ENCODE measurements at places on chromosomes 4 and X.
A peak's percentile ranks its signal among the peaks of the same experiment; 100 is the strongest.

DNA sequence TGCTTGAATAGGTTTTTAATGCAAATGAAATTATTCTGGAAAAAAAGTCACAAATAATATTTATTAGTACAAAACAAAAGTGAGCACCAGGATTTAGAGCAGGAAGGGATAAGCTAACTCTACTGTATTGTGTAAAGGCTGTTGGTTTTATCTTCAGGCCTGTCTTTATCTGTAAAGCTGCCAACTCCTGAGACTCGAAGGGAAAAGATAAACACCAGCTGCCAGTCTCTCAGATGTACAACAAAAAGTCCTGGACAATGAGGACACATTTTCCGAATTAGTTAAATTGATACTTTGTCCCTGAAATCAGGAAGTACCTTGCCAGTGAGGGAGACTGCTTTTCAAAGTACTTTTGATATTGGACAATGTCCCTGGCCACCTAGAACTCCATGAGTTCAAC is 8.8 kb downstream of the DDX60 start:
- peak; percentile 88 for DNase-seq

DNA sequence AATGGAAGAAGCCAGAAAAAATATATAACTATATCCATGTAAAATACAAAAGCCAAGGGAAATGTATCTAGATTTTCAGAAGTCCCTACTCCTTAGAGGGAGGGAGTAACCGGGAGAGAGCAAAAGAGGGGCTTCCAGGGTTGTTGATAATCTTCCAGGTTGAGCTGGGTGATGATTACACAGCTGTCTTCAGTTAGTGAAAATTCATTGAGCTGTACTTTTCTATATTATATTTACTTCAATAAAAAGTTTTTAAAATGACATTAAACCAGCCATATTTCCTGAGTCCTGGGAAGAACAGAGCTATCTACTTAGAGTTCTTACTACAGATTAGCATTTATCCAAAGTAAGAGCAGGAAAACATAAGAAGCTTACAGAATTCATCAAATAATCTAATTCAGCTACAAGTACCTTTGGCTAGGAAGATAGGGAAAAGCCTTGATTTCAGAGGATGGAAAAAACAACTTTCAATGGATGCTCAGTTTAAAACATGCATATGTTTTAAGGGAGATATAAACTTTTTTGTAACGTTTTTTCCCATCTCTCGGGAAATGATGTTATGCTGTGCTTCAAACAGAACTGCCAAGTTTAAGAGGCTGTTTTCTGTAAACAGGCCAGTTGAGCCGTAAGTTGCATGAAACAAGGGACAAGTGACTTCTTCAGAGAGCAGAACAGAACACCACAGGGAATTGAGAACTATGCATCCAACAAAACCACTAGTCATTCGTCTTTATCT is 204.6 kb downstream of the SCFD2 start:
- DNase-seq, result no peak

DNA sequence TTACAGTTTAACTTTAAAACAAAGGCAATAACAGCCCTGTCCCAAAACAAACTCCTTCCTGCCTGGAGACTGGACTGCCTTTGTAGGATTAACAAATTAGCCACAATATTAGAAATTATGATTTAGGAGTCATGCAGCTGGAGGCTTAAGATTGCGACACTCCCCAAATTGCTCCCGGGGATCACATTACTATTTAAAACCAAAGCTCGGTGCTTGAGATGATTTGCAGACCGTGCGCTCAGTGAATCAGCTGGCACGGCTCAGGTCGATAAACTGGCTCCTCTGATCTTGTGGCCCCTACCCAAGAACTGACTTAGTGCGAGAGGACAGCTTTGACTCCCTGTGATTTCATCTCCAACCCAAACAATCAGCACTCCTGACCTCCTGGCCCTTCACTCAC is 829.3 kb downstream of the NLGN4X start:
- no peak for DNase-seq

GRCh38 chrX:22445880-22446279 is 173.2 kb downstream of the CBLL2 start:
- DNase-seq, result no peak

- DNase-seq, result no peak
These were observed 17.3 kb upstream of the QRFPR start for GRCh38 chr4:121397941-121398601.

GRCh38 chrX:2928191-2928582 is 952 bp downstream of the ARSD start:
- no peak for DNase-seq

DNA sequence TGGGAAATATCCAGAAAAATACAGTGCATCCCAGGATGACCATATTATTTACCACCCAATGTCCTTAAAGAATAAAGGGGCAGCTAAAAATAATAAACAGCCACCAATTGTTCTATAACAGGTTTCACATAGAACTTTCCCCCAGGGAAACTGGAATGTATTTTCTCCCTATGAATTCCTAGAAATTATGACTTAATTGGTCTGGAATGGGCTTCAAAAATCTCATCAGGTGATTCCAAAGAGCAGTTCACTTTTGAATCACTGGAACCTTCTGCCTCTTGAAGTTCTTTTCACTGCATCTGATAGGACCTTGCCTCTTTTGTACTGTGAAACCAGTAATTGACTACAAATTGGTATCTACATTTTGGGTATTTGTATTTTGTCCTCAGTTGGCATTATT is 119.3 kb downstream of the ZNF330 start:
- DNase-seq, result no peak

Measured in hematopoietic multipotent progenitor cell treated with erythropoietin and hydrocortisone succinate and interleukin-3 and kit ligand, for 8 days (in vitro differentiated cells).